ENCODE measurements at places on chromosomes 4 and X.

DNA sequence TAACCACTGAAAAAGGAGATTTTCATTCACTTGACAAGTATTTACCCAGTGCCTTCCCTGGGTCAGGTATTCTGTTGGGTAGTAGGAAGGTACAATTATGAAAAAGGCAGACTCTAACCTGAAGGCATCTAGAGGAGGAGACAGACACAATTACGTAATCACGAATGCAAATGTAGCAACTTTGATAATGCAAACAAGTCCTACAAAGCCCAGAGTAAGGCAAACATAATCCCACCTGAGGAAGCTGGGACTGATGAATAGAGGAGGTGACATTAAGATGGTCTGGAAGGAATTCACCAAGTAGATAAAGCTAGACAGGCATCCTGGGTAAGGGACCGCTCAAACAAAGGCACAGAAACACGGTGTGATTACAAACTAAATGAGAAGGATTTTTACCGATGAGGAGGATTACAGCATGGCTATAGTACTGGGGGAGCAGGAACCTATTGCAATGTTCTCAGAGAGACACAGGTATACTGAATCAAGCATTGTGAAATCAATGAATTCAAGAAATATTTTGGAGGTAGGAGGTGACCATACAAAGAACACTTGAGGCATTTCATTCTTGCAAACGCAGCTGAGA, 37.1 kb downstream of the TMEM150C start:
- DNase-seq: no peak

GRCh38 chrX:53279296-53280237, 1.8 kb downstream of the IQSEC2 start:
- no peak for DNase-seq

GRCh38 chrX:63488546-63489373, 137.6 kb upstream of the SPIN4 start:
- DNase-seq: no peak

GRCh38 chrX:10722851-10723250, 102.5 kb upstream of the MID1 start:
- no peak for DNase-seq

GRCh38 chr4:99305638-99306400, 15.0 kb upstream of the ADH1A start:
- DNase-seq: no peak

Data from heart left ventricle (tissue), 16 donors.